ENCODE measurements at places on chromosomes 1 and 21.

GRCh38 chr1:16267690-16268180 lies 30.8 kb upstream of the CPLANE2 start:
- DNase-seq, result no peak

GRCh38 chr1:212526111-212526491 lies 82.5 kb upstream of the ATF3 start:
- no peak for DNase-seq

GRCh38 chr1:180151508-180151907 lies 3.2 kb upstream of the QSOX1 start:
- no peak for DNase-seq

DNA sequence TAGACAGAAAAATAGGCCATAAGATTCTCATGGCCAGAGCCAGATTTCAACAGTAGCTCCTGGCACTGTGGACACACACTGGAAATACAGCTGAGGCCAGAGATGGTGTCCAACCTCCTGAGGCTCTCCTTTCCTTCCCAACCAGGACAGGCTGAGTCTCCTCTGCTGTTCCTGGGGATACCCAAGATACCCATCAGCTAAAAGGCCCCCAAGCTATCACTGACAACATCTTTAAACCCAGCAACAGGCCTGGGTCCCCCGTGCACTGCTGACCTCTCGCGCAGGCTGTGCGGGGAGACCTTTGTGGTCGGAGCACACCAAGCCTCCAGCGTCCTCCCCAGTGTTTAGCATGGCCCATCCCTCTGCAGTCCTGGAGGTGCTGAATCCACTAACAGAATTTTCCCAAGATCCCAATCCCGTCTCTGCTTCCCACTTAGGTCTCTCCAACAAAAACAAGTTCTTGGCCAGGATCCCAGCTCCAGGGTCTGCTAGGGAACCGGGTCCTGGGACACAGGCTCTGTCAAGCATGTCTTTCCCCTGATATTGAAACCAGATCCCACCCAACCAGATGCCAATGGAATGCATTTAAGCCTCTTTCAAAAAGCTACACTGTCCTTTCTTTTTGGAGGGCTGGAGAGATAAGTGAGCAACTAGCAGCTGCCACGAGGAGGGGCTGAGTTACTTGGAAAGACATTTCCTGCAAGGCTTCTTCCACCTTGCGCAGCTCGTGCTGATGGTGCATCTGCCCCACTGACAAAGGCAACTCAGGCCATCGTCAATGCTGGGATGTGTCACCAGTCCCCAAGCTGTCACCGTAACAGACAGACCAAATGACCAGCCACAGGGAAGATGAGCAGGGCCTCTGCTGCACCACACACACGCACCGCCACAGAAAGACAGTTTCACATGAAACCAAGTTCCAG lies 73.2 kb downstream of the BCAR3 start:
- DNase-seq, result no peak

GRCh38 chr1:1760345-1760650 lies 18.0 kb downstream of the NADK start:
- DNase-seq, result no peak

- DNase-seq, result no peak
Measured at GRCh38 chr21:44596068-44596725, 3.9 kb upstream of the KRTAP10-6 start.

- DNase-seq, result no peak
Measured at GRCh38 chr1:21579791-21580190, 70.6 kb downstream of the ALPL start.

- DNase-seq, result no peak
Measured at GRCh38 chr1:43349594-43350306, 9.0 kb upstream of the CDC20 start.

- no peak for DNase-seq
Measured at GRCh38 chr1:59291561-59291960, 5.3 kb upstream of the FGGY start.

GRCh38 chr1:74964508-74965102 lies 169.6 kb upstream of the LHX8 start:
- DNase-seq, result no peak

DNA sequence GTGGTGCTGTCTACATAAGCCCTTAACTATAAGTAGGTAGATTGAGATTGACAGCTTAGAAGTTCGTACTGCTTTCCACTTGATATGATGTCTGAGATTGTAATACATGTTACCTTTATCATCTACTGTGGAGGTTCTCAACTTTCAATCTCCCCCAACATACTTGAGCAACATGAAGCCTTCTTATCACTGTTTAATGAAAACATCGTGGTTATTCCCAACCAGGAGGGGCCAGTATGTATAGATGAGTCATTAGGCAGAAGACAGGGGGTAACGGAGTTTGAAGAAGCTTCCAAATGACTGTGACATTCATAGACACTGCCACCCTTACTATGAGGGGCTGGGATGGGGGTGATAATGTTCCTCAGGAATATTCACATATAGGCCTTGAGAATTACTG lies 36.0 kb downstream of the CENPF start:
- DNase-seq, result no peak

DNA sequence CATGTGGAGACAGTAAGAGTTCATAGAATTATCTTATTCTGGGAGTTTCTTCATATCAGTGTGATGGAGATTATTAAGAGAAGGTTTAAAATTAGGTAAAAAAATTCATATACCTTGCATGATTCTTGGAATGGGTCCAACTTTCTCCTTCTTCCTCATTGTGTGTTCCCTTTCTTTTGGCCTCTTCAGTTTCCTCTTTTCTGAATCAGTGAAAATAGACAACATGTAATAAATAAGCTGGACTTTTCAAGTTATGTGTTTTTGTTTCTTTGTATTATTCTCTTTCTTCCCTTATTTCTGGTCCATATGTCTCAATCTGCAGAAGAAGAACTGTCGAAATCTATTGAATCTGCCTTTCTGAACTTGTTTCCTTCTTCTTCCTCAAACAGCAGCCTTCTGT lies 30.5 kb downstream of the C4BPA start:
- DNase-seq, result no peak

Data from activated CD8-positive, alpha-beta memory T cell treated with anti-CD3 and anti-CD28 coated beads for 1 hour (primary cell).